ENCODE measurements at places on chromosomes 2 and 18. TPM values are rescaled to one million over a fixed set of nuclear protein-coding genes. Genes with fewer than 3 reads are reported as not detected.

The TUBA3D gene
- not detected for total RNA-seq

The POTEE gene
- not detected for total RNA-seq

The GPR17 gene
- not detected for total RNA-seq

The TMEM178A gene
- total RNA-seq = 0.36 TPM

The EGR4 gene
- total RNA-seq = not detected

The FLACC1 gene
- total RNA-seq = 1.2 TPM

The PKDCC gene
- total RNA-seq = 57.8 TPM

The LRATD1 gene
- total RNA-seq = 0.08 TPM

The CERKL gene
- not detected for total RNA-seq

The IWS1 gene
- 37.7 TPM for total RNA-seq

The SULT1C4 gene
- 0.33 TPM for total RNA-seq

The CPS1 gene
- 35.7 TPM for total RNA-seq

The GKN2 gene
- not detected for total RNA-seq

The TMEM37 gene
- not detected for total RNA-seq

The KCNK3 gene
- total RNA-seq = not detected

The TAF4B gene
- 3.6 TPM for total RNA-seq

The SOX11 gene
- total RNA-seq = not detected

The POU3F3 gene
- total RNA-seq = not detected

The TTN gene
- total RNA-seq = 5.5 TPM

The LRRTM1 gene
- not detected for total RNA-seq

The RUFY4 gene
- not detected for total RNA-seq

The TMSB10 gene
- 3,849 TPM for total RNA-seq

The ALLC gene
- not detected for total RNA-seq

The MC2R gene
- not detected for total RNA-seq

The PDE11A gene
- total RNA-seq = not detected

The RTKN gene
- total RNA-seq = 15.7 TPM

The PID1 gene
- total RNA-seq = 13.0 TPM

The ACVR1C gene
- total RNA-seq = 0.63 TPM

The SPP2 gene
- not detected for total RNA-seq

The VIT gene
- total RNA-seq = 2.0 TPM

The TMEM214 gene
- 71.6 TPM for total RNA-seq

The GULP1 gene
- 42.7 TPM for total RNA-seq

The LHCGR gene
- total RNA-seq = not detected

The DES gene
- total RNA-seq = 4.7 TPM

The NEU2 gene
- not detected for total RNA-seq
